ENCODE measurements at places on chromosomes 6 and 20.
A peak's percentile ranks its signal among the peaks of the same experiment; 100 is the strongest.

DNA sequence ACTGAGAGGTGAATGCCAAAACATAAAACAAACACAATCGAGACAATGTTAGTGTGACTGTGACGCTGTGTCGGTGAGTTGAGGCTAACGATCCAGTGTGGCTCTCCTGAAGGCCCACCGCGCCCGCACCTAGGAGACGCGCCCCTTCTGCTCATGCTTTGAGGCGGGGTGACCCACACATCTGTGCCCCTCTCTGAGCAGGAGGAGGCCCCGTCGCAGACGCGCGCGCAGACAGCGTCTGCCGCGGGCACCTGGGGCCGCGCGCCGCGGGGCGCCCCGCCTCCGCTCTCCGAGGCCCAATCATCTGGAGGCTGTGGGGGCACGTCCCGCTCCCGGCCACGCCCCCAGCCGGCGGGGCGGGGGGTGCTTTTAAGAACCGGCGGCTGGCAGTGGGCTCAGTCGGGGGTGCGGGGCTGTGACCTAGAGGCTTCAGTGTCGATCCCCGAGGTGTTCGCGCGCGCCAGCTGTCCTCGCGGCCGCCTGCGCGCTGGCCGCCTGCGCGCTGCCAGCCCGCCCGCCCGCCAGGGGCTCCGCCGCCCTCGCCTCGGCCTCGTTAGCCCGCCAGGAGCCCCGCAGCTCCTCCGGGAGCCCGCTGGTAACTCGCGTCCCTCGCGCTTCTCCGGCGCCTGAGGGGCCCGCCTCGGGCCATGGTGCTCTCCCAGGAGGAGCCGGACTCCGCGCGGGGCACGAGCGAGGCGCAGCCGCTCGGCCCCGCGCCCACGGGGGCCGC lies at the start of gene SLC16A10:
Gene SLC16A10, plus strand, starts transcription at position 398 of the 730 bp plus-strand sequence. Its CDS starts 250 bp downstream, at position 648.
- peak; percentile 66 for DNase-seq

- DNase-seq: no peak
Observed at GRCh38 chr6:45445749-45446549, 68.2 kb upstream of the SUPT3H start.

- no peak for DNase-seq
Observed at GRCh38 chr6:117375446-117375845, 50.3 kb downstream of the ROS1 start.

- no peak for DNase-seq
Observed at GRCh38 chr6:39260456-39260855, 31.2 kb upstream of the KCNK5 start.

DNA sequence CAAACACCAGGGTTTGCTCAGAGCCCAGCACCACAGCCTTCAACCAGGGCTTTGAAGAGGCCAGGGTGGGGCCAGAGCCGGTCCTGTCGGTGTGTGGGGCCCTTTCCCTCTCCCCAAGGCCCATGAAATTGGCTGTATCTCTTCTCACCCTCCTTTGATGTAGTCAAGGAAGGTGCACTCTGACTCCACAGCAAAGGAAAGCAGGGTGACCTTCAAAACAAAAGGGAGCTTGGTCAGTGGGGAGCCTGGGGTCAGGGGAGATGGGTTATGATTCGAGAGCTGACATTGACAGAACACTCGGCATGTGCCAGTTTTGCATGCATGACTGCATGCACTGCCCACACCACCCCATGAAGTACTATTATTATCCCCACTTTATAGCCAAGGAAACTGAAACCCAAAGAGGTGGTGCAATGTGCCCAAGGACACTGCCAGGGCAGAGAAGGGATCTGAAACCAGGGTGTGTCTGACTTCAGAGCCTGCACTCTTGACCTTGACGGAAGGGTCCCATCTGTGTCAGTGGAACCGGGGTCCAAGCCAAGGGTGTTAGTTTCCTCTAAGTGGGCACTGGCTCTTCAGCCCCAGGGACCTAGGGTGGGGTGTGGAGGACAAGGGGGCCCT lies 55.4 kb downstream of the RAB44 start:
- no peak for DNase-seq

- DNase-seq: no peak
Observed at GRCh38 chr6:35139470-35139869, 1.7 kb downstream of the TCP11 start.

All from stimulated activated CD4-positive, alpha-beta T cell treated with anti-CD3 and anti-CD28 coated beads, Interleukin-1b, Interleukin-23, amount 100 ng/mL, for 1 hour (primary cell).